Stimulated activated CD4-positive, alpha-beta T cell treated with anti-CD3 and anti-CD28 coated beads, Interleukin-12 subunit alpha, Interleukin-12 subunit beta, amount 100 ng/mL, for 48 hours (primary cell): ENCODE measurements at places on chromosomes 13 and 19.

- no peak for DNase-seq
These were observed 58.4 kb upstream of the FAM216B start for GRCh38 chr13:42722883-42723539.

- no peak for DNase-seq
These were observed 954.7 kb downstream of the PCDH9 start for GRCh38 chr13:66275416-66275815.

- no peak for DNase-seq
These were observed 341.0 kb downstream of the DNAJC15 start for GRCh38 chr13:43364210-43365038.

GRCh38 chr13:45373162-45373547, 32.2 kb upstream of the TPT1 start:
- no peak for DNase-seq

- DNase-seq: no peak
These were observed 164.2 kb downstream of the ABCC4 start for GRCh38 chr13:95137096-95137495.

GRCh38 chr19:43662487-43662886, 7.5 kb downstream of the PLAUR start:
- no peak for DNase-seq

DNA sequence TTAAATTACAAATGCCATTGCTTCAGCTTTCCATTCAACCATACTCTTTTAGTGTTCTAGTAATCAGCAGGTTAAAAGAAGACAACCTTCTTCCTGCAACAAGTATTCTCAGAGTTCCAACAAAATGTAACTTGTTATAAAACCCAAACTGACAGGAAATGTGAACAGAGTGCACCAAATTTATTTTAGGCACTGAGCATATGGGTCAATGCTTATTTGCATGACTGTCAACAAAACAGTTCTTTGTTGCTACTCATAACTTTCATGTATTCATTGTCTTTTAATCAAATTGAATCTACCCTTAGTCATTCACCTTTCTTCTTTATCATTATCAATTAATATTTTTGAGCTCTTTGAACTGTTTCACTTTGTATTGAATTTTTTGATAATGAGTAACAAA, 554.1 kb downstream of the DACH1 start:
- DNase-seq: no peak

GRCh38 chr19:11045536-11045935, 43.7 kb upstream of the LDLR start:
- no peak for DNase-seq
